Liver (tissue), 10 donors: ENCODE measurements at places on chromosomes 5 and 9. TPM values are rescaled to one million over a fixed set of nuclear protein-coding genes. Genes with fewer than 3 reads are reported as not detected.

The APBA1 gene
- 19.0 TPM for total RNA-seq

The PCDHA3 gene
- total RNA-seq, result not detected

The MORN5 gene
- not detected for total RNA-seq

The MRPL50 gene
- total RNA-seq, result 9.0 TPM

The BTNL3 gene
- 0.19 TPM for total RNA-seq

The ALAD gene
- 258 TPM for total RNA-seq

The IFNB1 gene
- total RNA-seq, result not detected

The GPR150 gene
- not detected for total RNA-seq

The ETF1 gene
- 39.7 TPM for total RNA-seq
